ENCODE measurements at places on chromosomes 12 and 14.

- peak; percentile 34 for DNase-seq
Observed at GRCh38 chr12:34218193-34219045, 196.1 kb downstream of the ALG10 start.

DNA sequence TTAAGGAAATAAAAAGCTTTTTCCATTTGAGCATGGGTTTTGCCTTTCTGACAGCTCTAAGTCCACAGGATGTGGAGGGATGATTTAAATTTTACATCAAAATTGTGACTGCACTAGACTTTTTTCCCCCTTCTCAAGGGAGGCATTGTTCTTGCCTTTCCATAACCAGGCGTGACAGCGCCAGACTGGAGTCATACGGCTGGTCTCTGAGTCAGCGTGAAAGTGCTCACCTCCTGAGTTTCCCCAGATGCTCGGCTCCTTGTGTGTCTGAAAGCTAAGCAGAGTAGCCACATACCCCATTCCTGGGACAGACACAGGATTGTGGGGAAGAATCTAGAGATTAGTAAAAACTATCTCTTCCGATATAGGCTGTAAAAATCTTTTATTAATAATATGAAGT lies 43.1 kb downstream of the SOX5 start:
- DNase-seq: no peak

GRCh38 chr14:81176241-81176640 lies 44.5 kb downstream of the GTF2A1 start:
- DNase-seq: no peak

GRCh38 chr12:122159882-122160281 lies 14.1 kb downstream of the IL31 start:
- no peak for DNase-seq

DNA sequence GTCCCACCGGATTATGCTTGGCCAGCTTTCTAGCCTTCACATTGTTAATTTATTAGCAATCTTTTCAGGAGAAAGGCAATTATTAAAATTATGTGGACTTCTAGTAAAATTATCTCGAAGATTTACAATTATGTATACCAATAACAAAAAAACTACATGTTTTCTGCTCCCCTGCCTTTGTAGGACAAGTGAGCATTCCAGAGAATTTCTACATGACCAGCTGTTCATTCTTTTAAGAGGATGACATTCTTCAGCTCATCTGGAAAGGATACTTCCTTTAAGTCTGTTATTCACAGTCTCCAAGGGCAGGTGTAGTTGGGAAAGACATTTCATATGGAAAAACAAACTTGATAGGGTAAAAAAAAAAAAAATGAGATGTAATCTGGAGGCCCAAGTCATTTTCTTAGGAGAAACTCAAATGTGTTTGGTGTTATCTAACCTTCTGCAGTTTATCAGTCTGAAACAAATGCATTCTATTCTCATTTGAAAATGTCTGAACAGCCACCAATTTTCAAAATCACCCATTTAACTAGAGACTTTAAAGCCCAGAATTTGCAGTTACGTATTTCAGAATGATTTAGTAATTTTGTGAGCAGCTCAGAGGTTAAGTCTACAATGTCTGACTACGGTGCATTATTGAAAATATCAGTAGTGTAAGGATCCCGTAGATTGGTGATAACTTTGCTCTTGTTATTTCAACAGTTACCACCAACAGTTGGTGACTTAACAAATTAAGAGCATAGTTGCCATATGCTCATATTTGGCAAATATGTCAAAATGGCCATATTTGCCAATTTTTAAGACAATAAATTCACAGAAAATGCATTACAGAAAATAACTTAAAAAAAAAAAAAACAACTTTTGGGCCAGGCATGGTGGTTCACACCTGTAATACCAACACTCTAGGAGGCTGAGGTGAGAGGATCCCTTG lies 1.8 kb upstream of the PHLDA1 start:
- DNase-seq: no peak

DNA sequence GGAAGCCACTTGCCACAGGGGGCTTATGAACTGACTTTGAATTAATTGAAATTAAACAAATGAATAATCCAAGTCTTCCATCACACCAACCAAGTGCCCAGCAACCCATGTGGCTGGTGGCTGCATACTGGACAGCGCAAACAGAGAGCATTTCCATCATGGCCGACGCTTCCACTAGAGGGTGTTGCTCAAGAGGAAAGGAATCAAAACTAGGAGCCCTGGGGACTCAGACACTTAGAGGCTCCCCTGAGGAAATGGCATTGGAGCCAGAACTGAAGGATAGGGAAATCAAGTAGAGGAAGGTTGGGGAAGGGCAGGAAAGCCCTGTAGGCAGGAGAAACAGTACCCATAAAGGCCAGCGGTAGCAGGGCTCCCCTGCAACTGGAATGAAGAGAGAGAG lies 50.6 kb upstream of the NUAK1 start:
- DNase-seq: no peak

DNA sequence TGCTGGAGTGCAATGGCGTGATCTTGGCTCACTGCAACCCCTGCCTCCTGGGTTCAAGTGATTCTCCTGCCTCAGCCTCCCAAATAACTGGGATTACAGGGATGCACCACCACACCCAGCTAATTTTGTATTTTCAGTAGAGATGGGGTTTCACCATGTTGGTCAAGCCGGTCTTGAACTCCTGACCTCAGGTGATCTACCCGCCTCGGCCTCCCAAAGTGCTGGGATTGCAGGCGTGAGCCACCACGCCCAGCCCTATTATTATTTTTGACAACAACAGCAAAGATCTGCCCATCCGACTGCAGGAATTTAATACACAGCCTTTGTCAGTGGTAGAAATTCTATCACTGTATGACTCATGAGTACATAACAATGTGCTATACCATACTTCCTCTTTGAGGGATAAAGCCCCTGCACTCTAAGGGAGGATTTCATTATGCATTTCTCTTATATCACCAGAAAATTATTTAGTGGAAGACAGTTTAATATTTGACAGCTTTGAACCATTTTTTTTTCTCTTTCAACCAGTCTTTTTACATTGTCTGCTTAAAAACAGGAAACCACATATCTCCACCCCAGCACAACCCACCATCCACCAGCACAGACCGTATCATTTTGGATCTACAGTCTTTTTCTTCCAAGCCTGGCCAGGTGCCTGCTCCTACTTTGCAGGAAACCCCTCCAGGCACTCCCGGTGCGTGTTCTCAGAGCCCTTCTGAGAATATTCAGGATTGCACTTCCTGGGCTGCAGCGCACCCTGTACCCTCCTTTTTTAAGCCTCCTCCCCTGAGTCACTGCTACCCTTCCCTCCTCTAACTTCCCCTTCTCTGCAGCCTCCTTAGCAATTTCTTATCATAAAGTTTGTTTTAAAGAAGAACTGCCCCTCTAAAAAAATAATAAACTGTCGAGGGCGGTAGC lies 594 bp downstream of the ARHGDIB start:
- peak; percentile 34 for DNase-seq

DNA sequence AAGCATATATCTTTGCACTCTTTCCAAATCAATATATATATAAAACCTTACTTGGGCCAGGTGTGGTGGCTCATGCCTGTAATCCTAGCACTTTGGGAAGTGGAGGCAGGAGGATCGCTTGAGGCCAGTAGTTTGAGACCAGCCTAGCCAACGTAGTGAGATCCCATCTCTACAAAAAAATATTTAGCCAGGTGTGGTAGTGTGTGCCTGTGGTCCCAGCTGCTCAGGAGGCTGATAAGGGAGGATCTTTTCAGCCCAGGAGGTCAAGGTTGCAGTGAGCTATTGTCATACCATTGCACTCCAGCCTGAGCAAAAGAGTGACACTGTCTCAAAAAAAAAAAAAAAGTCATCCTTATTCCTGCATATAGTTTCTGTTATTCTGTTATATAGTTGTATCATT lies 14.4 kb downstream of the OS9 start:
- no peak for DNase-seq

DNA sequence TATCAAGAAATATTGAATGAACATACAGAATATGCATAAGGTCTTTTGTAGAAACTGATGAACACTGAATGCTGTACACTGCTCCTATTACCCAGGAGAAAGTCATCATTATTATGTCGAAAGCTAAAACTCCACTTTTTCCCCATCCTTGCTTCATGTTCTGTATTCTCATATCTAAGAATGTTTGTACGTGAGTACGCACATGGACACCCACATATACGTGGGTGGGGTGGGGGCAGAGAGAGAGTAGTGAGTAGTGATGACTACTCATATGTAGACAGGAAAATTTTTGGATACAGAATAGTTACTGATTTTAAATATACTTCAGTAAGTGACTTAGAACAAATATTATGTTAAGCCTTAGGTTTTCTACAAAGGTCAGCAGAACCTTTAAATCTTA lies 75.1 kb downstream of the FERMT2 start:
- DNase-seq: no peak
